ENCODE measurements at places on chromosomes 7 and 10. TPM values are rescaled to one million over a fixed set of nuclear protein-coding genes. Genes with fewer than 3 reads are reported as not detected.

Gene PARD3
- 68.5 TPM for polyA plus RNA-seq

Gene SH2D4B
- polyA plus RNA-seq = 0.20 TPM

DNA sequence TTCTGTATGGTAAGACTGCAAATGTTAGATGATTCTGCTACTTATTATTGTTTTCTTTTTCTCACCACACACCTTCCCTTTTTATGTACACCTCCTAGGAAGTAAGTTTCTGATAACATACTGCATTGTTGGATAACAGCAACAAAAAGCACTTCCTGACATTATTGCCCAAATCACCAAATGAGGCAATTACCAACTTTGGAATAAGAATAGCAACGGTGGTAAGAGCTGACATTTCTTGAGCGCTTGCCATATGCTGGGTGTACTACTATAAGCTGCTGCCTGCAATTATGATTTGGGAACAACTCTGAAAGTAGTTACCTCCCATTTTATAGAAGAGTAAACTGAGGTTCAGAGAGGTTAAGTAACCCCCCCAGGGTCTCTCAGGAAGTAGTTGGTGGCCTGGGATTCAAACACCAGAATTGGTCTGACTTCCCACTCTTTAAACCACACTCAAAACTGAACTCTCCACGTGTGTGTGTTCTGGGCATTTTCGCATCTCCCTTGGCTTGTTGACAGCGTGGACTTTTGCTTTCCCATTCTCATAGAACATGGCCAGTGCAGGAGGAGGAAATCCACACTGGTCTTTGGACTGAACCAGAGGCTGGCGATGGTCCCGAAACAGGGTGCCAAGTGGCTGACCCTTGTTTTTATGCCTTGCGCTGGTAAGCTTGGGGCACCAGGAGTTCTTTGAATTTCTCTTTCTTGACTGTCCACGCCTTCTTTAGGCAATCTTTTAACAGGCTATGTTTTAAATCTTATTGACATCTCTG lies 71.4 kb downstream of the TCF7L2 start:
- DNase-seq = no peak

- no peak for DNase-seq
These were observed 799.2 kb downstream of the REEP3 start for GRCh38 chr10:64320448-64320847.

DNA sequence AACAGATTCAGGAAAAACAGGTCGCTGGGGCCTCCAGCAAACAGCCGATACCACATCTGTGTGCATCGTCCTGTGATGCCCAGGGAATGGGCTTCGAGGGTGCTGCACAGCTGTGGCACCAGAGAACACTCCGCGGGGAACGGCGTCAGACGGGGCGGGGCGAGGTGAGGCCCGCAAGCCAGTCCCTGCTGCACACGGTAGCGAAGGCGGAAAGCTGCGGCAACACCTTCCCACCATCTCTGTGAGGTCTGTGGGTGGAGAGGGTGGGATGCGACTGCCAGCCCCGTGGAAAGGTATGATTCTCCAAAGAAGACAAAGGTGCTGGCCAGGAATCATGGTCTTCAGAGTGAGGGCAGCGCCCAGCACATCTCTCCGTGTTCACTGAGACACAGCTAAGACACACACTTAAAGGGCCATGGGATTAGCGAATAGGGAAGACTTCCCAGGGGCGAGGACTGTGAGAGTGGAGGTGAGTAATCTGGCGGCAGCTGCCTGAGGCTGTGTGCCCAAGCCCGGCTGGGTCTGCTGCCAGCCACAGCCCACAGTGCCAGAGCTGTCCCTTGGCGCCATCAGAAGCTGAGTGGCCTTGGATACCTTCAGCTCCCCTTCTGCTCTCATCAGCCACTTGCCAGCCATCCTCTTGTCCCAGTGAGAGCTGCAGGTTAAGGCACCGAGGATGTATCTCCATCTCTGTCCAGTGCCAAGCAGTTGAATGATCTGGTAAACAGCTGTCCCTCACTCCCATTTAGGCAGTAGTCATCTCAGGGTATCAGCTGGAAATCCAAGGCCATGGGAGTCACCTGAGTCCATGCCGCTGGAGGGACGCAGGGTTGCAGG lies 17.6 kb downstream of the PRKAG2 start:
- DNase-seq = no peak

Gene CYCS
- 166 TPM for polyA plus RNA-seq

DNA sequence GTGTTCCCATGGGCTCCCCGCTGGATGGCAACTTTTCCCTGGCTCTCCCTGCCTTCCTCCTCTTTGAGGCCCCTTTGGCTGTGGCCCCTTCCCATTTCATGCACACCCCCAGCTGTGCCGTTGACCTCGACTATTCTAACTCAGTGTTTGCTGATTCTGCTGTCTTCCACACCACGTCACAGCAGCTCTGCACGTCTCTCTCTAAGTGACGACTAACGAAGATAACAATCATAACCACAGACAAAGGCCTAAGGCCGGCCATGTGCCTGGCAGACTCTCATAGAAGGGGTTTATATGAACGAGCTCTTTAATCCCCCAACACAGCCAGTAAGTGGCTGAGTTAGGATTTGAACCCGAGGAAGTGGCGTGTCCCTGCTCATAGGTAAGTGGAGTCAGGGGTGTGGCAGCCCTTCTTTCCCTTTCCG lies 151.5 kb upstream of the SHH start:
- DNase-seq = no peak

DNA sequence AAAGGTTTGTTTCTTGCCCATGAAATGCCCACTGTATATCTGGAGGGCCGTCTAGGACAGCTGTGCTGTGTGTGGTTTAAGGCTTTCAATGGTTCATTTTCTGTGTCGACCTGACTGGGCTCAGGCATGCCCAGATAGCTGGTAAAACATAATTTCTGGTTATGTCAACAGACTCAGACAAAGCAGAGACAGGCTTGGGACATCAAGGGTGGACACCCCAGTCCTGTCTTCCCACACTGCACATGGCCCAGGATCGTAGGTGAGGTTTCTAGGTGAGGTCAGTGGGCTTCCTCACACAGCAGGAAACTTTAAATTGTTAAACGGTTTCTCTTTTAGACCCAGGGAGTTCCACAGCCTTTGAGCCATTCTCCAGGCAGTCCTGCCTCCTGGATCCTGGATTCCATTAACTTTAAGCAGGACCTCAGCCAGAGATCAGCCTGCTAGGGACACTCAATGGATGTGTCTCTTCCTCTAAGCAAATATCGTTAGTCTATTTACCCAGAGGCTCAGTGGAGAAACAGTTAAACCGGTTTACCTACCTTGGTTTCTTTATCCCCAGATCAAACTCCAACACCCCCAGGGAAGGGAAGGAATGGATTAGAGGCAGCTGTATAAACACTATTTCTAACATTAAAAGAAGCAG lies 66.4 kb downstream of the ST8SIA6 start:
- DNase-seq = no peak

Gene GALNT17
- 4.0 TPM for polyA plus RNA-seq

DNA sequence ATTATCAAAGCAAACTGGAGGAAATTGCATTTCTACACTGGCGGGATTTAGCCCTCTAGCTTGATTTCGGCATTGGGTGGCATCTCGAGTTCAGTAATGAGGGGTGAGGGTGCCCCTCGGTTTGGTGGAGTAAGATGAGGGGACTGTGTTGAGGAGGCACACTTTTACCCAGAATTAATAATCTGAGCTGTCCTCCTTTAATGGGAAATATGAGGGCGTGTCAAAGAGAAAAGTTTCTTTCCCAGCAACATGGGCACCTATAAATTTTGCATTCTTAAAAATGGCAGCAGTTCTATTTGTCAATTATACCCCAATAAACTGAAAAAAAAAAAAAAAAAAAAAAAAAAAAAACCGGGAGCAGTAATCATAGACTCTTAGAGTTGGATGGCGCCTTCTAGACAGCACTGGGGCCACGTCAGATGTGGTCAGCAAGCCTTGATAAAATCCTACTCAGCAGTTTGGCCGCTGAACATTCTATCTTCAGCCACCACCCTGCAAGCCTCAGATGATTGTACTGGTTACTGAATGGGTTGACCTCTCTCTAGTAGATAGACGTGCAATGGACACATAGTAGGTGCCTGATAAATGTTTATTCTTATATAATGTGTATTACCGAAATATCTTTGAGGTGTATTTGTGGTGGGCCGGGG lies 931 bp downstream of the PAPSS2 start:
- DNase-seq = no peak

GRCh38 chr7:27185013-27185853 lies at the start of gene HOXA11:
HOXA11 (minus strand) TSS chr7:27185232; CDS start chr7:27185144, 88 bp downstream.
- peak; percentile 94 for DNase-seq

DNA sequence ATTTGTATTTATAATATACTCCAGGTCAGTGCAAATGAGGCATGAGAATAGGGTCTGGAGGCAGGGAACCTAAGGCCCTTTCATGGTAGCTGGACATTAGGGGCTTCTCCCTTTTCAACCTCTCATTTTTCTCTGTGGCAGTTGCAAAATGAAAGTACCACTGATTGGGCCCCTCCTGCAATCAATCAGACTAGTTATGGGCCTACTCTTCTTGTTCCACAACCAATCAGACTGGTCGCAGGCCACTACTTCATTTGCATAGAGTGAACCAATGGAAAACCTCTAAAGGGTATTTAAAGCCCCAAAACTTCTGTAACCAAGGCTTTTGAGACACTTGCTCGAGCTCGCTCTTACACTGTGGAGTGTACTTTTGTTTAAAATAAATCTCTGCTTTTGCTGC lies 10.0 kb upstream of the PRPS1L1 start:
- DNase-seq = no peak

Gene ICA1
- polyA plus RNA-seq = 15.3 TPM

DNA sequence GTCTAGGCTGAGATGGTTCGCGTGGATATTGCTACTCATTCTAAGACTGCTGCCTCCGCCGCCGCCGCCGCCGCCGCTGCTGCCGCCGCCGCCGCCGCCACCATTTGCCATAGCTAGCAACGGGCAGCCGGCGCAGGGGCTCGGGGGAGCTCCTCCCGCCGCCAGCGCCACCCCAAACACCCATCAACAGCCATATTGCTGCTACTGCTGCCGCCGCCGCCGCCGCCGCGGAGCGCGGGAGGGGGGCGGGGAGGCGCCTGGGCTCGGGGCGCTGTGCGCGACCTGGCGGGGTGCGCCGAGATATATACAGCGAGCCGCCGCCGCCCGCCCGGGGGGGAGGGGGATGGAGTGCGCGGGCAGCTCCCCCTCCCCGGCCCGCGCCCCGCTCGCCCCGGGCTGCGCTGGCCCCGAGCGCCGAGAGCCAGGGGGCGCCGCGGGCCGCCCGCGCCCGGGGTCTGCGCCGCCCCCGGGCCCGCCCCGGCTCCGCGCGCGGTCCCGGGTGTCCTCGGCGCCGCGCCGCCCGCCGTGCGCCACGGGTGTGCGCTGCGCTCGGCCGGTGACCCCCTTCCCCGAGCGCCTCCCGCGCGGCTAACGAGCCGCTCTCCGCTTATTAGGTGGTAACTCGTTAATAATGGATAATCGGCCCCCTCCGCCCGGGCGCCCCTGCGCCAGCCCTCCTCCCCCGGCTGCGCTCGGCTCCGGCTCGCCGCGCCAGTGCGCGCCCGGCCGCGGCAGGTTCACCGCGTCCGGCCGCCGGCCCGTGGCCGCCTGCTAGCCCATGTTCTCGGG lies at the start of gene KCNMA1:
TSS of gene KCNMA1 (minus strand) at position 277 of the 789 bp plus-strand sequence.
- no peak for DNase-seq

DNA sequence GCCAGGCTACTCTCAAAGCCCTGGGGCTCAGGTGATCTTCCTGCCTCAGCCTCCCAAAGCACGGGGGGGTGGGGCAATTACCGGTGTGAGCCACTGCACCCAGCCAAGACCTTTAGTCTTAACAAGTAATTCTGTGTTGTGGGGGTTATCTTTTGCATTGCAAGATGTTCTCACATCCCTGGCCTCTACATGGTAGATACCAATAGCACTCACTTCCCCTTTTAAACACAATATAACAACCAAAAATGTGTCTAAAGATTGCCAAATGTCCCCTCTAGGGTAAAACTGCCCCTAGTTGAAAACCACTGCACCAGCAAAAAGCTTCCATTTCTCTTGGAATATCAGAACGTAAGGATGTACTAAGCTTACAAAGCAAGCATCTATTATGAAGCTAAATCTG lies 225.0 kb downstream of the CTNNA3 start:
- no peak for DNase-seq

- DNase-seq = no peak
These were observed 17.8 kb downstream of the NPSR1 start for GRCh38 chr7:34675749-34676374.

Gene AUTS2
- polyA plus RNA-seq = 78.0 TPM

- no peak for DNase-seq
These were observed 10.0 kb upstream of the STAMBPL1 start for GRCh38 chr10:88870089-88870488.

DNA sequence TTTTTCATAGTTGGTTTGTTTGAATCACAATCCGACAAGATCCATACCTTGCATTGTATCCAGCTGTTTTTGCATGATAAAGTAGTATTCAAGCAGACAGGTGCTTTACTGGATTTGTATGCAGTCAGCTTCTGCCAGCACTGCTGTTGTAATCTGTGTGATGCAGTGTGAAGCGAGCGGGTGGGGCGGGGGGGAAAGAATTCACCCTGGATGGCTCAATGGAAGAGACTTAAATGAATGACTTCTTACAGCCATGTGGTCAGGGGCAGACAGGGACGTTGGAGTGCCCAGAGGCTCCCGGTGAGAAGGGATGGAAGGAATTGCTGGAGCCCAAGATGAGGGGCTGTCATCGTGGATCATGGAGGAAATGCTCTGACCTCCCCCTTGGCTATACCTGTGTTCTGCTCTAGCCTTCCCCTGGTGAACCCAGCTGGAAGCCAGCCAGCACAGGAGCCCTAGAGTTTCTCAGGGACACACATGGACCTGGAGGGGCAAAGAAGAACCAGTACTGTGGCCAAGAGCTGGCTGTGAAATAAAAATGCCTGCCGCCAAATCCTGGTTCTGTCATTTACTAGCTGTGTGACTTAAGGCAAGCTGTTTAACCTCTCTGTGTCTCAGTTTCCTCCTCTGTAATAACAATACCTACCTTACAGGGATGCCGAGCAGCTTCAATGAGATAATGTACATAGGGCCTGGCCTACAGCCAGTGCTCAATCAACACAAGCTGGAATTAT lies 14.1 kb downstream of the NFE2L3 start:
- no peak for DNase-seq

GRCh38 chr10:7787150-7787856 lies 490 bp downstream of the KIN start:
- no peak for DNase-seq

Gene PRPS1L1
- polyA plus RNA-seq = not detected

Gene MRC1
- 10.3 TPM for polyA plus RNA-seq

Gene CCDC3
- 13.8 TPM for polyA plus RNA-seq

DNA sequence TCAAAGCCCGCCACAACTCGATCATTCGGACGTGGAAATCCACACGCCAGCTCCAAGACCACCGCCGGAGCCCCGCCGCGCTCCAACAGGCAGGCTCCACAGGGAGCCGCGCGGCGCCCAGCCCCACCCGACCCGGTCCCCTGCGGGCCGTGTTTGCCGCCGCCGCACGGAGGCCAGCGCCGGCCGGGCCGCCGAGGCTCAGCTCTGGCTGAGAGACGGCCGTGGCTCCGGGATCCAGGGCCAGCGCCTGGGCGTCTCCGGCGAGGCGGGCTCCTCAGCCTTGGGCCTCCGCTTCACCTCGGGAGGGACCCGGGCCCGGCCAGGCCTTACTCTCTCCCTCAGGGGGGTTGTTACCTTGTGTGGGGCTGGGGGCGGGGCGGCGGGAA lies 333 bp downstream of the SMNDC1 start:
- DNase-seq = no peak

GRCh38 chr10:110637558-110638053 lies 6.5 kb upstream of the RBM20 start:
- no peak for DNase-seq

All from renal cortex interstitium (tissue), 15 donors.